Activated CD4-positive, CD25-positive, alpha-beta regulatory T cell (primary cell): ENCODE measurements at places on chromosomes 12 and 14.

DNA sequence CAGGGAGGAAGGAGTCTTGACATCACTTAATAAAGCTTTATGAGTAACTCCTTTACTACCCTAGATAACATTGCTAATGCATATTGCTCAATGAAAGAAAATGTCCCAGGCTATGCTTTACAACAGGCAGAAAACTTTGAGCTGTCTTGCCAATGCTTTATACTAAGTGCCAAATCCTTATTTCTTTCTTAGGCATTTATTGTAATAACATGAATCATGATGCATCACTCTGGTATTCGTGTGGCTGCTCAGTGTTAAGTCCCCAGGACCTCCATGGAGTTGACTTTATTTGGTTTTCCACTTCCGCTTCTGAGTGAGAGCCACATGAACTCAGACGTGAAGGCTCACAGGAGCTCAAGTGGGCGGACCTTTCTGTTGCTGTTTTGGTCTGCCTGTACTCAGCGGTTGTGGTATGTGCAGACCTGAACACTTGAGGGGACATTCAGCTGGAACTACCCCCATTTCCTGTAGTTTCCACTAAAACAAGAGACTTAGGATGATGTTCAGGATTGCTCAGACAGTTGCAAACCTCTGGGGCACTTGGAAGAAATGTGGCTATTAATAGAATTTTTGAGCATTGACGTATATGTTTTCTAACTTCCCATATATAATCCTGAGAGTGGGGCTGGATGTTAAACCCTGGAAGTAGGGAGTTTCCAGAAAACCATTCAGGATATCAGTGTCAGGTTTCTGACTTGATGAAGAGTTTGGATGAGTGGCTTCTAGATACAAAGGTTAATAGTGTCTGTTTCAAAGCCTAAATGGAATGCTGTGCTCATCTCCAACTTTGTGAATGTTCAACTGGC lies 258.6 kb downstream of the MSRB3 start:
- DNase-seq, result no peak

DNA sequence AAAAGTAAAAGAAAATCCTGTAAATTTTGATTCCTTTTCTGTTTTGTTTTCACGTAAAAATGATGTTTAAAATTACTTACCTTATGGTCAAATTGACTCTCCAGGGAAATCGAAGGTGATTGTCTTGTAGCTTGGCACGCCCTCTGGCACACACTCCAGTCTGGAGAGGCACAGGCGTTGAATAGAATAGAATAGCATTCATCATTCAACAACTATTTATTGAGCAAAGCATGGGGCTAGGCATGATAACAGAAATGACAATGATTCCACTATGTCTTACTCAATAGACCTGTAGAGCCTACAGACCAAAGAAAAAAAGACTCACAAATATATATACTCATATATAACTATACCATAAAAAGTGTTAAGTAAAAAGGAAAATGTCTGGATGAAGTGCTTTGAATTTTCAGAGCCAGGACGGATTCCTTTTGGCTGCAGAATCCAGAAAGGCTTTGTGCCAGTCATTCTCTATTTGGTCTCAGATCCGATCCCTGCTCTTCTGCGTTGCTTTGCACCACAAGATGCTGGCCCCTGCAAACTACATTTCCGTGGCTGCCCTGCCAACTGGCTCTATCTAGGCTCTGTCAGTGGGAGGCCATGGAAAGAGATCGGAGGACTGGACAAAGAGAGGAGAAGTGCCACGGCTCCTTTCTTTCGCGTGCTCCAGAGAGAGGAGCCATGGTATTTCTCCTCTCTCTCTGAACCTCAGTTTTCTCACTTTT lies 231.8 kb downstream of the CRADD start:
- no peak for DNase-seq

- no peak for DNase-seq
These were observed 925.9 kb downstream of the GALC start for GRCh38 chr14:87067061-87067460.

GRCh38 chr12:123937707-123938591 lies 34.7 kb downstream of the CCDC92 start:
- peak; percentile 14 for DNase-seq

- DNase-seq, result no peak
These were observed 287.1 kb upstream of the G2E3 start for GRCh38 chr14:30271811-30272323.
